Stimulated activated CD8-positive, alpha-beta memory T cell treated with anti-CD3 and anti-CD28 coated beads, Interleukin-7, amount 100 ng/mL, for 1 hour (primary cell): ENCODE measurements at places on chromosomes 13 and 19.

- DNase-seq, result no peak
Measured at GRCh38 chr19:29663861-29664752, 1.2 kb upstream of the PLEKHF1 start.

GRCh38 chr13:73948848-73949529 is 185.2 kb downstream of the KLF12 start:
- no peak for DNase-seq

DNA sequence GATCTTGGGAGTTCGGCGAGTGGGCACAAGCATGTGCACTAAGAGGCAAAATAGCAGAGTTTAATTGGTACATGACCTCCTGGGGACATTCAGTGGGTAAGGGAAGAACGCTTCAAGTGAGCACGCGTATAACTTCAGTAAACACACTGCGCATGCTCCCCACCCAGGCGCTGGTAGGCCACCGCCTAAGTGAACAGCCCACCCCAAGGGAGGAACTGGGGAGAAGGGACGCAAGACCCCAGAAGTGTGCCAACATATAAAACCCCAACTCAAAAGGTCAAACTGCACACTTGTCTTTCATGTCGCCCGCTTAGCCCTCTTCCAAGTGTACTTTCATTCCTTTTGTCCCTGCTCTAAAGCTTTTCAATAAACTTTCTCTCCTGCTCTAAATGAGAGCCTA is 10.5 kb upstream of the NTN5 start:
- DNase-seq, result no peak

DNA sequence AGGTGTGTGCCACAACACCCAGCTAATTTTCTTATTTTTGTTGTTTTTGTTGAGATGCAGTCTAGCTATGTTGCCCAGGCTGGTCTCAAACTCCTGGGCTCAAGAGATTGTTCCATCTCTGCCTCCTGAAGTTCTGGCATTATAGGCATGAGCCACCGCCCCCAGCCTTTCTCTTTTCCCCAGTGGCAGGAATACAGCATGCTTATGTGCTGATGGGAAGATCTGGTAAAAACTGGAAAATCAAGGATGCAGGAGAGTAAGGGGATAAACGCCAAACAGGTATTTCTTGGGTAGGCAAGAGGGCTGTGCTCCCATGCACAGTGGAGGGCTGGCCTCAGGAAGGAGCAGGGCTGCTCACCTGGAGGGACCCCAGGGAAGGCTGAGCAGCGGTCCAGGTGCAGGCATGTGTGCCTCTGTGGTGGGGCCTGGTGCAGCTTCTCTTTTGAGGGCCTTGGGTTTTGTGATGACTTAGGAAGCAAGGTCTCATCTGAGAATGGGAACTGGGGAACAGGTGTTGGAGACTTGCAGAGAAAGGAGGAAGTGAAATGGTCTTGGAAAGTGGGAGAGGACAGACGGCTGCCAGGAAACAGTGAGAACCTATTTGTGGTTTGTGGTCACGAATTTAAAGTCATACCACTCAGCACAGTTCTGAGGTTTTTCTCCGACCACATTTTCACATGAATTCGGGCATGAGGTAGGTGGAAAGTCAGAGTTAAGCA is 106.5 kb downstream of the TEX26 start:
- no peak for DNase-seq

- DNase-seq, result no peak
Measured at GRCh38 chr13:33111414-33112110, 95.3 kb downstream of the KL start.

GRCh38 chr13:63090524-63090923 is 1674.9 kb upstream of the PCDH20 start:
- DNase-seq, result no peak

DNA sequence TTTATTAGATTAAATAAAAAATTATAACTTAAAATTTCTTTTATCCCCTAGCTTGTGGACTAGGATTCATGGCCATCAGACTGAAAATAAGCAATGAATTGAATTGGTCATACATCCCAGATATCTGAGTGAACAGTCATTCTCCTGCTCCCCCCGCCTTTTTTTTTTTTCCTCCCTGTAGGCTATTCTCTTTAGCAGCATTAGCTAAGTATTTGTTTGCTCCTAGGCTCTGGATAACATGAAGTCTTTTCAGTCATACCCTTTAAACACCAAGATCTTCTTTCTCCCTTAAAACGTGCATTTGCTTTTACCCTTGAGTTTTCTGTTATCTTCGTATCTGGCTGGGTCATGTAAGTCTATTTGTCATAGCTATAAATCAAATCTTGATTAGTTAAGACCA is 866.7 kb upstream of the SPRY2 start:
- no peak for DNase-seq

GRCh38 chr19:13902993-13903555 is 2.8 kb downstream of the BRME1 start:
- no peak for DNase-seq

DNA sequence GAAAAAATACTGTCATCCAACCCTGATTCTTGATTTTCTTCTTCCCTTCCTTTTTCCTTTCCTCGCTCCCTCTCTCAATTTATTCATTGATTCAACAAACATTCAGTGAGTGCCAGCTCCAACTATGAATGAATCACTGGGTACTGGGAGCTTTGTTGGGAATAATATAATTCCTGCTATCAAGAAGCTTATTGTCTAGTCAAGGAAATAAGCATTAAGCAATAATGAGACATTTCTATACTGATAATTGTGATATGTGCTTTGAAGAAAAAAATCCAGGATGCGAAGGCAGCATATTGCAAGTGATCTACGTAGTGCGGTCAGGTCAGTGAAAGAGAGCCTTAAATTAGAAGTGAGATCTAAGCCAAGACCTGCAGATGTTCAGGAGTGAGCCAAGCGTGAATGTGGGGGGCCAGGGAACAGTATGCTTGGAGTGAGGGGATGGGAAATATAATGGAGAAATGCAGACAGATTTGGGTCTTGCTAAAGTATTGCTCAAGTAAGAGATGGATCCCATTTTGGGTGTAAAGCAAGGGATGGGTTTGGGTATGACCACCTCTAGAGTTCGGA is 253.5 kb downstream of the LHFPL6 start:
- no peak for DNase-seq

- no peak for DNase-seq
Measured at GRCh38 chr19:18814063-18814462, 17.7 kb upstream of the UPF1 start.
